Stimulated activated CD4-positive, alpha-beta T cell treated with anti-CD3 and anti-CD28 coated beads, Interleukin-2, amount 100 ng/mL, for 48 hours (primary cell): ENCODE measurements at places on chromosomes 16 and 17.

GRCh38 chr17:38613525-38613980, 7.8 kb upstream of the SRCIN1 start:
- no peak for DNase-seq

GRCh38 chr17:45091778-45092425, 30.8 kb downstream of the NMT1 start:
- no peak for DNase-seq

GRCh38 chr16:52411011-52411410, 135.9 kb downstream of the TOX3 start:
- no peak for DNase-seq

GRCh38 chr16:14101415-14101814, 30.3 kb downstream of the MRTFB start:
- DNase-seq, result no peak

DNA sequence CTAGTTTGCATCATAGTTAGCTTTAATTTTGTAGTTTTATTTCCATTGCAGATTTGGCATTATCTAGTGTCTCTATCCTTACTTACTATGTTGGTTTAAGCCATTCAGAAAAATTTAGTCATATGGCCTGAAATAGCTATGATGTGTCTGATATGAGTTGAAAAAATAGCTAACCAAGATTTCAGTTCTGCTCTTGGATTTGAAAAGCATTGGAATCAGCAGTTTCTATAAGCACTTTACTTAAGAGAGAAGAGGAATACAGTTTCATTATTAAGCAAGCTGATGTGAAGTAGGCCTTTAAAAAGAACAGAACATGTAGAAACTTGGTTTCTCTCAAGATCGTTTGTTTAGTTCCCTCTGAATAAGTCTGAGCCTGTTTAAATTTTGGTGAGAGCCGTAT, 25.9 kb downstream of the LPCAT2 start:
- no peak for DNase-seq

- DNase-seq, result no peak
Observed at GRCh38 chr17:12618557-12618956, 47.1 kb upstream of the MYOCD start.

DNA sequence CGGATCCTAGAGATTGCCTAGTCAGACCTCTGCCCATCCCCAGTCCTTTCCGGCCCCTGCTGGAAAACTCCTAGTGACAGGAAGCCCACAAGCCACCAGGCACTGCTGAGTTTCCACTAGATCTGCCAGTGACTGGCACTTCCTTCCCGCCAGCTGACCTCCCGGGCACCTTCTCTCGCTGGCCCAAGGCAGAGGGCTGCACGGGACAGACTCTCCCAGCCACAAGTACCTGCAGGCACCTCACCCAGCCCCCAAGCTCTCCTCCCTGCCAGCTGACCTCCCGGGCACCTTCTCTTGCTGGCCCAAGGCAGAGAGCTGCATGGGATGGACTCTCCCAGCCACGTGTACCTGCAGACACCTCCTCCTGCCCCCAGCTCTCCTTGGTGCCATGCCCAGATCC, 66.3 kb upstream of the DOC2B start:
- no peak for DNase-seq

GRCh38 chr17:38554430-38555350, 51.1 kb downstream of the SRCIN1 start:
- DNase-seq, result no peak

- DNase-seq, result no peak
Observed at GRCh38 chr17:56577190-56577842, 16.2 kb upstream of the NOG start.

GRCh38 chr16:67415872-67416793, at the start of gene ZDHHC1:
ZDHHC1 (minus strand) TSS chr16:67416477; CDS start chr16:67407775, 8,702 bp downstream.
- DNase-seq, result peak; percentile 58

GRCh38 chr17:7021993-7022778, 664 bp upstream of the BCL6B start:
- DNase-seq, result peak; percentile 86

DNA sequence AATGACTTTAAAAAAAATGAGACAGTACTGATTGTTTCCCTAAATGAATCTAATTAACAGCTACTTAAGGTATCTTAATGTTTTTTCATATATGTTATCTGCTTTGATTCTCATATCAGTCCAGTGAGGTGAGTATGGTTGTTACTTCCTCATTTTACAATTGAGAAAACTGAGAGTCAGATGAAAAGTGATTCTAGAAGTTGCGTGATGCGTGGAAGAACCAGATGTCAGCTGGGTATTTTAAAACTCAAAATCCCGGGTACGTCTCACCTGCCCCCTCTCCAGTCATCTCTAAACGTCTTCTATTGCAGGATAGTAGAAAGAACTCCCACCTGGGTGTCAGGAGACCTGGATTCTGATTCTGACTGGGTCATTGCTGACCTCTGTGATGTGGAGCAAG, 89.2 kb downstream of the MAP2K6 start:
- no peak for DNase-seq

GRCh38 chr16:85850344-85850880, 48.5 kb upstream of the IRF8 start:
- no peak for DNase-seq

- no peak for DNase-seq
Observed at GRCh38 chr17:82985428-82985805, 94.0 kb upstream of the METRNL start.

DNA sequence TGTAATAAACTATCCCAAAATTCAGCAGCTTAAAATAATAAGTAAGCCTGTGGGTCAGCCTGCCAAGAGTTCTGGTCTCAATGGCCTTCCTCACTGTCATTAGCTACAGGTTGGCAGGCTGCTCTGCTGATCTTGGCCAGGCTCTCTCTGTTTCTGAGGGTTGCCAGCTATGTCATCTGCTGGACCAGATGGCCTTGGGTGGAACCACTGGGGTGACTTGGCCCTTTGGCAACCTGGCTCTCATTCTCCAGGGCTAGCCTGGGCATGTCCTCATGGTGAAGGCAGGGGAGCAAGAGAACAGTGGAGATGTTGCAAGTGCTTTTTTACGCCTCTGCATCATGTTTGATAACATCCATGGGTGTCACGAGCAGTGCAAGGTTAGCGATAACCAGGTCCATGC, 13.9 kb downstream of the ITGAM start:
- no peak for DNase-seq

DNA sequence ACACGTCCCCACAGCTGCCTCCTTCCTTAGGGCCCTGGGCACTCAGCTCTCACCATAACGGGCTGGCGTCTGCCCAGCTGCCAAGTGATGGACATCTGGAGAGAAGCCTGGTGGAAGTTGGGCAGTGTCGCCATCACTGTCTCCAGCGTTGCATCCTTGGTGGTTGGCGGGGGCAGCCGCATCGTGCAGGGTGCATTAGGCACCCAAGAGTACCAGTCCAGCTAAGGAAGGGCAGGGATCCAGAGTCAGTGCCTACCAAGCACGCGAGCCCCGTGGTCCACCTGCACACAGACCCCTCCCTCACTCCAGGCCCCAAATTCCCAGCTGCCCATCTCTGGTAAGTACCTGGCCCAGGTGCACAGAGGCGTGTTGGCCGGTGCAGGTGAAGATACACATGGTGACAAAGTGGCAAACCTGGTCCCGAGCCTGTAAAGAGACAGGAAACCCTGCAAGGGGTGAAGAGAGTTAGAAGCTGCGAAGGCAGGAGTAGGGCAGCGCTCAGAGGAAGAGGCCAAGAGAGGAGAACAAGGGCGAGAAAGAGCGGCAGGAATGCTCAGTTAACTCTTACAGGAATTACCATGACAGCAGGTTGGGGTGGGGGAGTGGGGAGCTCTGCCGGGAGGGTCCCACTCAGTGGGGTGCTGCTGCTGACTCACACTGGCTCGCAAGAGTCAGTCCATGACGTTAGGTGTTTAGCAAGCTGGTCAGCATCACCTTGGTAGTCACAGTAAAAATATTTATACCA, 9.5 kb downstream of the ALOX15 start:
- no peak for DNase-seq

DNA sequence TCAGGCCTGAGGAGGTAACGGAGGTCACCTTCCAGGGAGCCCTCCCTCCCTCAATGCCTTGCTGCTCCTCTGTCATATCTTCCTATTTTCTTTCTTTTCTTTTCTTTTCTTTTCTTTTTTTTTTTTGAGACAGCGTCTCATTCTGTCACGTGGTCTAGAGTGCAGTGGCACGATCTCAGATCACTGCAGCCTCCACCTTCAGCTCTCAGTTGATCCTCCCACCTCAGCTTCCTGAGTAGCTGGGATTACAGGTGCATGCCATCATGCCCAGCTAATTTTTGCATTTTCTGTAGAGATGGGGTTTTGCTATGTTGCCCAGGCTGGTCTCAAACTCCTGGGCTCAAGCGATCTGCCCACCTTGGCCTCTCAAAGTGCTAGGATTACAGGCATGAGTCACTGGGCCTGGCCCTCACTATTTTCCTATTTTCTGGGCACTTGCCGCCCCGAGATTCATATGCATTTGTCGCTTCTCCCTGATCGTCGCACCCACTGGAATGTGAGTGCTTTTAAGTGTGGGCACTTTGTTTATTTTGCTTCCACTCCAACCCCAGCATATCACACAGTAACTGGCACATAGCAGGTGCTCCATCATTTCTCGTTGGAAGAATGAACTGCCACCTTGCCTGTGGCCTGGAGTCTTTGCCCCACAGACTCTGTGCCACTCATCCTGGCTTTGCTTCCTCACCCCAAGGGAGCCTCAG, 31.7 kb downstream of the CPNE2 start:
- no peak for DNase-seq

DNA sequence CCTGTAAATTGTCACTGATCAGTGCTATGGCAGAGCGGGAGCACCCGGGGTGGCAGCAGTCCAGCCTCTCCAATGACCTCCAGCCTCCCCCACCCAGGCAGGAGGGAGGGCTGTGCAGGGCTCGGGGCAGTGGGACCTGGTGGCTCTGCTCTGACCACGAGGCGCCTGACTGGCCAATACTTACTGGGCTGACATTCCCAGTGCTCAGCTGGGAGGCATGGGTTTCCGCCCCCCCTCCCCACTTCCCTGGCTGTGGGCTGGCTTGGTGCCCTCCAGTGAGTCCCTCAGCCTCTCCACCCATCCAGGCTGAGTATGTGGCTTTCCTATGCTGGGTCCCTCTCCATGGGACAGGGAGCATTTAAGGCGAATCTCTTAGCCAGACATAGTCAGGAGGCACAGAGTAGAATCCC, 2.7 kb downstream of the SOCS3 start:
- DNase-seq, result no peak

DNA sequence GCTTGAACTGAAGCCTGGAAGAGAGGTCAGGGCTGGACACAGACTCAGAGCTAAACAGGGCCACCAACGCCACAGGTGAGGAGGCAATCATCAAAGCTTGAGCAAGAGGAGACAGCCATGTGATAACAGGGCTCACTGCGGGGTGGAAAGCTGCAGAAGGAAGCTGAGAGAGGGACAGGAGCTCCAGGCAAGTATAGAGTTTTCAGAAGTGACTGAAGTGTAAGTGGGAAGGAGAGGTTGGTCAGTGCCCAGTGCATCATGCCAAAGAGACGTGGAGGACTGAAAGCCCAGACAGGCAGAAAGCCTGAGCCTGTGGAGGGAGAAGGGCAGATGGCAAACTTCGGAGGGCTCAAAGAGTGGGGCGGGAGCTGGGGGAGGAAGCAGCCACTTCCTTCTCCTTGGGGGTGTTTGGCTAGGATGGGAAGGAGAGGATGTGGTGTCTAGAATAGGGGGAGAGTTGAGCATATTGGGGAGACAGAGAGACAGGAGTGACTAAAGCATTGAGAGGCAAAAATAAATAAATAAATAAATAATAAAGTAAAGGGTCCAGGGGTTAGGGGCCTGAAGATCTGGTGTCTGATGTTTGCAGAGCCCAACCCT, 2.6 kb downstream of the KIFC3 start:
- no peak for DNase-seq

DNA sequence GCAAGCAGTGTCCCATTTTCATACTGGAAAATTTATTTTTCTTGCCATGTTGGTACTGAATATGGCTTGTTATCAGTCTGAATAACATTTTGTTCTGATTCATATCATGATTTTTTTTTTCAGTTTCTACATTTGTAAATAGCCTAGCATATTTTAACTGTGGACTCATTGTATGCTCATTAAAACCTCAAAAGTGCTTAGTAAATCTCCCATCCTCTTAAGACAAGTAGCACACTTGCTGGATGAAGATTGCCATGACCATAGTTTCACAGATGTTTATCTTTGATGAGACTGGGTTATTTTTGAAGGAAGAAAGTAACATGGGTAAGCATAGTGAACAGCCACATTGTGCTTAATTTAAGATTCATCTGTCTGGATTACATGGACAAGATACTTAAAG, 878 bp downstream of the KRT10 start:
- no peak for DNase-seq

- DNase-seq, result no peak
Observed at GRCh38 chr16:75983741-75984381, 257.6 kb upstream of the CPHXL start.

DNA sequence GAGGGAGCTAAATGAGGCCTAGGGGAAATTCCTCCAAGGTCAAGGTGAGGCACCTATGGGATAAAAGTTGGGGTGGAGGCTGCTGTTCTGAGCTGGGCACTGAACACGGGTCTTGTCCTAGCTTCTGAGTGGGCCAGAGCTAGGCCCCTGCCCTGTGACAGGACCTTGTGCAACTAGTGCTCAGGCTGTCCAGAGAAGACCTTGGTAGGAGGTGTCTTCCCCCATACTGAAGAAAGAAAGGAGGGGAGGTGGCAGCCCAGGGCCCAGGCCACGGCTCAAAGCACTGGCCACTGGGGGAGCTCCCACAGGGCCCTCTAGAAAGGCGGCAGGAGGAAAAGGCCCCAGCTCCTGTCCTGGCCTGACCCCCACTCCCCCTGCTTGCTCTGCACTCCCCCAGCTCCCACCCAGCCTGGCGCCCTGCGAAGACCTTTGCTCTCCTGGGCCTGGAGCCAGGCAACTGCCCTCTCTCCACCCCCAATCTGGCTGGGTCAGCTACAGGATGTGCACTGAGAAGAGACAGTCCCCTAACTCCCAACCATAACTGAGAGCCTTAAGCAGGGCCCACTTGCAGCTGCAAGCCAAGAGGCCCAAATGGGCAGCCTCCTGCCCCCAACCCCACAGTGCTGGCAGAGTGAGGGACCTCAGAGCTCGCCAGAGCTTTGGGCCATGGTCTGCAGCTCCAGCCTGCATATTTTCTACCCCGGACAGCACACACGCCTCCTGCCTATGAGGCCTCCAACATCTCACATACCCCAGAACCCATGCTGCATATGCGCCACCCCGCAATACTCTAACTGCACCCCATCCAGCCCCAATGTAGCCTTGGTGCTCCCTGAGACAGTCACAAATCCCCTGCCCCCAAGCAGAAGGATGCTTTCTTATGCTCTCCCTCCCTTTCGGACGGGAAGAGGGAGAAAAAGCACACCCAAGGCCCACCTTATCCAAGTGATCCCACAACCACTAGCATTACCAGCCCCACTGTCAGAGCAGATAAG, 15.3 kb downstream of the HSD11B2 start:
- DNase-seq, result no peak

- no peak for DNase-seq
Observed at GRCh38 chr16:10738231-10739077, 5.2 kb upstream of the NUBP1 start.
